ENCODE measurements at places on chromosomes 3 and 15.

GRCh38 chr15:79406210-79406609 is 25.9 kb upstream of the MINAR1 start:
- no peak for DNase-seq

DNA sequence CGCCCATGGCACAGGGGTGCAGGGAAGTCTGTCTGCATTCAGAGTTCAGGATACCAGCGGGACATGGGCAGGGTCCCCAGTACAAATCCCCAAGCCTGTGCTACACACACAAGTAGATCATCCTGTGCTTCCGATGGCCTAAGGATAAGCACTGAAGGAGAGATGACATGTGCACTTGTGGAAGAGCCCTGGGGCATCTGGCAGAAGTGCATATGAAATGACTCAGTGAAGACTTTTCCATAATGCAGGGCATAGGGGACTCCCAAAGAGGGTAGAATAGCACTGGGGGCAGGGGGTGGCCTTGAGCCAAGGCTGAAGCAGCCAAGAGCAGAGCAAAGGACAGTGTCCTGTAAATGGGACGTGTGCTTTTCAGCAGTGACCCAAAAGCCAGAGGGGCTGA is 22.9 kb downstream of the ADAMTS17 start:
- DNase-seq: no peak

- peak; percentile 41 for DNase-seq
Measured at GRCh38 chr3:196948442-196949284, 6.3 kb upstream of the NCBP2 start.

DNA sequence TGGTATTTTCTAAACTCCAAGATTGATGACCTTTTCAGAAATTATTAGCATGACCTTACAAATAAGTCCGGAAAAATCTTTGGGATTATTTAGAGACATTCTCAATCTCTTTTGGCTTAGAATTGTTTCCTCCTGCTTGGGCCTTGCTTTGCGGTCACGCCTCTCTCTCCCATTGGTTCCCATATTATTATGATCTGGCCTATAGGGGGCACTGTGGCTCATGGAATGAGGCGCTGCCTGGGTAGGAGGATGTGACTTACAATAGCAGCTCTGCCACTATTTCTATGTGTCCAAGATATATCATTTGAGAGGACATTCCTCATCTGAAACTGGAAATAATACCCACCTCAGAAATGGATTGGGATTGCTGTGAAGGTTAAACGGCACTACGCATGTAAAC is 464.9 kb downstream of the MFSD1 start:
- peak; percentile 65 for DNase-seq

GRCh38 chr3:108602935-108603294 is 13.4 kb downstream of the DZIP3 start:
- no peak for DNase-seq

- no peak for DNase-seq
Measured at GRCh38 chr15:100740138-100740537, 137.7 kb downstream of the ASB7 start.

GRCh38 chr15:85639752-85640381 is 154.9 kb downstream of the KLHL25 start:
- DNase-seq: no peak

- DNase-seq: no peak
Measured at GRCh38 chr3:108345492-108346205, 49.3 kb downstream of the HHLA2 start.

DNA sequence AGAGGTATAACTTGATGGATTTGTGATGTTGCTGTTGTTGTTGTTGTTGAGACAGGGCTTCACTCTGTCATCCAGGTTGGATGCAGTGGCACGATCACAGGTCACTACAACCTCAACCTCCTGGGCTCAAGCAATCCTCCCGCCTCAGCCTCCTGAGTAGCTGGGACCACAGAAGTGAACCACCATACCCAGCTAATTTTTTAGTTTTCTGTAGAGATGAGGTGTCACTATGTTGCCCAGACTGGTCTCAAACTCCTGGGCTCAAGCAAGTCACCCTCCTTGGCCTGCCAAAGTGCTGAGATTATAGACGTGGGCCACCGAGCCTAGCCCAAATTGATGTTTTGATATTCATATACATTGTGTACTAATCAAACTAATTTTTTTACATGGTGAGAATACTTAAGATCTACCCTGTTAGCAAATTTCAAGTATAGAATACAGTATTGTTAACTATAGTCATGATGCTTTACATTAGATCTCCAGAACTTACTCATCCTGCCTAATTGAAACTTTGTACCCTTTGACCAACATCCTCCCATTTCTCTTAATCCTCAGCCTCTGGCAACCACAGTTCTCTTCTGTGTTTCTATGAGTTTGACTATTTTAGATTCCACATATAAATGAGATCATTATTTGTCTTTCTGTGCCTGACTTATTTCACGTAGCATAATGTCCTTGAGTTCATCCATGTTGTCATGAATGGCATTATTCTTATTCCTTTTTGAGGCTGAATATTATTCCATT is 23.2 kb downstream of the LMCD1 start:
- no peak for DNase-seq

GRCh38 chr3:170137986-170138385 is 43.5 kb downstream of the PHC3 start:
- peak; percentile 22 for DNase-seq

DNA sequence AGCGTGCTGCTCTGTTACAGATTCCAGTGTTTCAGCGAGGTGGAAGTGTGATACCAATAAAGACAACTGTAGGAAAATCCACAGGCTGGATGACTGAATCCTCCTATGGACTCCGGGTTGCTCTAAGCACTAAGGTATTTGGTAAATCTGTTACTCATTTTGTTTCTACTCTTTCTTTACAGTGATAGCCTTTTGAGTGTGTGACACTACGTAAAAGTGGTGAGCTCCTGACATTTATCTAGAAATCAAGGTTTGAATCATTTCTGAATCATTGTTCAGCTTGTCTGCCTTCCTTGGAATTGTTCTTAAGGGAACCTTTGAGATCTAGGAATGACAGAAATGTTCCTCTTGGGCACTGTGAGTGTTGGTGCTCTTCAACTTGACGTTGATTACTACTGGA is 11.2 kb upstream of the CAPN3 start:
- DNase-seq: no peak

DNA sequence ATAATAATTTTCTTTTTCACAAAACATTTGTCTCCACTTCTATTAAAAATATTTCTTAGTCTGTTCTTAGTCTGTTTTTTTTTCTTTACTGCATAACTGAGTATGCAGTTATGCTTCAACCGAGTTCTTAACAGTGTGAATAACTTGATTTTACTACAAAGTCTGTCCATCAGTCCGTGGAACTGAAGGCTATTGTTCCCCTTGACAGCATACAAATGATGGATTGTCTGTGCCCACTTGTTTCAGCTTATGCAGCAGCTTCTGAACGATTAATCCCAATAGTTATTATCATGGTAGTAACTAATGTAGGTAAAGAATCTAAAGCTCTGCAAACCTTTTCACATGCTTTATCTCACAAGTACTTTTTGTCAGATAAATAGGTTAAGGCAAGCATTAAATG is 150.7 kb downstream of the SSR3 start:
- DNase-seq: no peak

GRCh38 chr15:40891810-40892446 is 2.3 kb upstream of the VPS18 start:
- peak; percentile 76 for DNase-seq

DNA sequence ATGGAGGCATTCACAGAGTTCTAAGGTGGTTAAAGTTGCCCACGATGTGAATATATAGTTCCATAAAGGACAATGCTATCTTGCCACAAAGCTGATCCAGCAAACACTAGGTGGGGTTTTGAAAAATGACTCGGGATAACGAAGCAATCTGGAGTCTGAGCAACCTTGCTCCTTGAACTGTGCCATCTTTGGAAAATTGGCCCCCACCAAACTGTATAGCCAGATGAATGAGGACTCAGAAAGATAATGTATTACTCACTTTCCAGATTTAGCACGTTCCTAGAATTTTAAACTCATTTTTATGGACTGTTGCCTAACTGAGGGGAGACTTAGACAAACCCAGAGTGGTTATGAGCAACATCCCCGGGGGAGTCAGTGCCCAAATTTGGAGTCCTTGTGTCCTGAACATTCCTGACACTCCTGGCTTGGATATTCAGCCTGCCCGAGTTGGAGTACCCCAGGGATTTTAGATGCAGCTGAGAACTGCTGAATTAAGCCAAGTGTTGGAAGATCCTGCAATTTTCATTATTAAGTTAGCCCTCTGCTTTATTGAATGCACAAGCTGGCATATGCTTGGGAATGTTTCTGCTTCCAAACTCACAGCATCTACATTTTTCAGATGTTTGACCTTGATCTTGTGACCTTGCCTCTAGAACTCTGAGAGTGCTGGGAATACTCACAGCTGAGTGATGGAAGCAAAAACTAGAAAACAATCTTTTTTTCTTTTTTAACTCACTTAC is 8.8 kb upstream of the MAGI1 start:
- no peak for DNase-seq

- DNase-seq: no peak
Measured at GRCh38 chr15:75779504-75779903, 63.7 kb upstream of the UBE2Q2 start.

- peak; percentile 22 for DNase-seq
Measured at GRCh38 chr3:15630646-15631350, 29.3 kb downstream of the BTD start.

- DNase-seq: no peak
Measured at GRCh38 chr3:185586686-185587039, 568 bp downstream of the SENP2 start.

GRCh38 chr3:64213962-64214379 is 11.3 kb downstream of the PRICKLE2 start:
- DNase-seq: peak; percentile 24

- DNase-seq: no peak
Measured at GRCh38 chr3:124653071-124653796, 77.0 kb upstream of the UMPS start.

DNA sequence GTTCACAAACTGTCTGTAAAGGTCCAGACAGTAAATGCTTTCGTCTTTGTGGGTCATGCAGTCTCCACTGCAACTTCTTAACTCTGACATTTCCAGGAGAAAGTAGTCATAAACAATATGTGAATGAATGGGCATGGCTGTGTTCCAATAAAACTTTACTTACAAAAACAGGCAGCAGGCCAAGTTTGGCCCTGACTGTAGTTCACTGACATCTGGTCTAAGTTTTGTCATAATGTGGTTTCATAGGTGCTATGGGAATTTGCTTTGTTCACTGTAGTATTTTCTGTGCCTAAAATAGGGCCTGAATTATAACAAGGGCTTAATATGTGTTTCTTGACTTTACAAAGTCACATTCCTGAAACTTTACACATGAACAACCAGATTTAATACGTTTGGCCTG is 186.0 kb upstream of the KBTBD8 start:
- no peak for DNase-seq

DNA sequence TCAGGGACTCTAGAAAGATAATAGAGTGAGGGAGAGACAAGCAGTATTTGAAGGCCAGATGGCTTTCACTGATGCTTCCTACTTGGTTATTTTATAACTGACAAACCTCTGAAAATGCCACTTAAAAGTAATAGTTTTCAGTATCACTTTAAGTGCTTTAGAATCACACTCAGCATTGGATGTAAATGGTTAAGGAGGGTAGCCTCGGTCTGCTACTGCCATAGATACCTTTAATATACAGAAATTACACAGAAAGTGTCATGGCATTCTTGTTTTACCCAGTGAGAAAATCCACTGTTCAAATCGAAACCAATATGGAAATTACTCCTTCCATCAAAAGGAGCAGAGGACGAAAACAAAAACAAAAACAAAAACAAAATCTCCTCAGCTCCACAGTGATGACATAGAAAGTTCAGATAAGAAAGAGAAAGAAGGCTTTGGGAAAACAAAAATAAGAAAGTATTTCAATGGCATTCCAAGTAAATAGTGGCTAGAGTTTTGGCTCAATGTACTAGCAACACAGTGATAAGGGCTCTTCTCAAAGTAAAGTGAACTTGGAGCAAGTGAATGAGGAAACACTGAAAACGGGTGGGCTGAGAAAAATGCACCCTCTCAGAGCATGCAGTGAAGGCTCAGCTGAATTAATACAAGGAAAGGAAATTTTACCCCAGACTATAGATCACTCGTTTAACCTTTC is 43.2 kb upstream of the CD47 start:
- peak; percentile 25 for DNase-seq

DNA sequence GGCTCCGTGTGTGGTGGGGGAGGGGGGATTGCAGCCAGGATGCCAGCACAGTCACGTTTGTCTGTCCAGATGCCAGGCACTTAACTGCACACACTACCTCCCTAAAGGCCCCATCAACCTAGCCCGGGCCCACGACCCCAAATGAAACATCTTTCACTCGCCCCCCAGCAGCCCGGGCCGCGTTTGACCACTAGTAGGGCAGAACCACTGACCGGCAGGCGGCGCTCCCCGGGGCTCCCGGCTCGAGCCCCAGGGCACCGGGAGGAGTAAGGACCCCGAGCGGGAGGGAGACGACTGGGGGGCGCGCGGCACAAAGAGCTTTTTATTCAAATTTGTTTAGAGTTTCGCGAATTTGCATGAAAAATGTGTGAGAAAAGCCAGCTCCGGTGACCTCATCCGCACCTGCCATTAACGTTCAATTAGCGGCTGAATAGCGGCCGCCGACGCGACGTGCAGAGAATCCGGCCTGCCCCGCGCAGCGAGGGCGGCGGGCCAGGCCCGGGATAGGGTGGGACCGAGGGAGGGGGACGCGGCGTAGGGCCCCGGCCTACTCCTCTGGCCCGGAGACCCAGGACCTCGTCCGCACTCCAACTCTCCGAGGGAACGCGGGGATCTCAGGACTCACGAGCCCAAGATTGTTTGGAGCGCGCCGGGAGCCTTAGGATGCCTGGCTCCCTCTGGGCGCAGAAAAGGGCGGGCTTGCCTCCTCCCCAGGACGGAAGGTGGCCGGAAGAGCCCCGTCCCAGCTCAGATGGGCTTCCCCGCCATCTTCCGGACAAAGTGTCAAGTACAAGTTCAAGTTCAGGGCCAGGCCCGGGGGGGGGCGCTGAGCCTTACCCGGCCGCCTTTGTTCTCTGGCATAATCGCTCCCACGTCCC is 64.9 kb upstream of the POLG start:
- peak; percentile 67 for DNase-seq

DNA sequence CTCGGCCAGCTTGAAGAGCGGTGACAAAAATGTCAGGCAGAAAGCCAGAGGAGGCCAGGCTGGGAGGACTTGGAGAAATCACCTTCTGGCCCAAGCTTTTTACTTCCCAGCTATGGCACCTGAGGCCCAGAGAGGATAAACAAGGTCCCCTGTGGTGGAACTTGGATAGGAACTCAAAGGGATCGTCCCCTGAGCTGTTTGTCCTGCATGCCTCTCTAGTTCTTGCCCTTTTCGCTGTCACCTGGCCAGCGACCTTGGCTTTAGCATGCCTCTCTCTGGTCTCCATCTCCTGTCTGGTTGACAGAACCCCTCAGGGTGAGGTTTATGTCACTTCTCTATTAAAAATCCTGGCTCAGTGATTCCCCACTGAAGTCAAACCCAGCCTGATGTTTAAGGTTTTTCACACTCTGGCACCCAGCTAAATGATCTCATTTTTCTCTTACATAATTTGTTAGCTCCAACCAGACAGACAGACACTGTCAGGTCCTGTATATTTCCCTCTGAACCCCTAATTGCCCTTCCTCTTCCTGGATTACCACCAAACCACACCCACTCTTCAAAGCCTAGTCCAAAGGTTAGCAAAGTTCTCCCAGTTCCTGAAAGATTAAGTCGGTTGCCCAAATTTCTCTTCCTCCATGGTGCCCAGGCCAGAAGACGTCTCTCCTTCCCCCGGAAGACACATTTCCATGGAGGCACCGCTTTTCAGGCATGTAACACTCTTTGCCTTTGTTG is 169.1 kb downstream of the FAM43A start:
- no peak for DNase-seq

GRCh38 chr3:14223595-14223994 is 45.0 kb downstream of the LSM3 start:
- DNase-seq: no peak
